Mesothelial cell of epicardium (in vitro differentiated cells): ENCODE measurements at places on chromosomes 12 and 14.
A peak's percentile ranks its signal among the peaks of the same experiment; 100 is the strongest.

GRCh38 chr14:37411079-37411735 is 183.8 kb downstream of the FOXA1 start:
- DNase-seq, result no peak

- DNase-seq, result no peak
These were observed 218.3 kb upstream of the CNTN1 start for GRCh38 chr12:40473962-40474361.

DNA sequence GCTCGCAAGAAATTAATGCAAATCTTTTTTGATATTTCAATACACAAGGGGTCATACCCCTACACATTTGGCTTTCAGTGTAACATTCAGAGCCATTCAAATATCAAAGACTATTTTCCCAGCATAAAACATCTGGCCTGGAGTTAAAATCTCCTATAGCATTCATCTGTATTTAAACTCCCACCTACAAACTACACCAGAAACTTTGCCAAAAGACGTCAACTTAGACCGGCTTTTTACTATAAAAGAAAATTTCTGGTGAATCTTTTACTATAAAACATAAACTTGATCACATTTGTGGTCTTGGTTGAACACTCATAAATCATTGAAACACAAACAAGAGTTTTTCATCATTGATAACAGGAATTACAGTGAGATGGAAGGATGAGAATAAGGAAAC is 473.3 kb upstream of the DCN start:
- DNase-seq, result no peak

- no peak for DNase-seq
These were observed at the start of gene PROX2 for GRCh38 chr14:74875941-74876913. TSS of gene PROX2 (minus strand) at chr14:74876145. CDS start at chr14:74863834, 12,311 bp downstream.

DNA sequence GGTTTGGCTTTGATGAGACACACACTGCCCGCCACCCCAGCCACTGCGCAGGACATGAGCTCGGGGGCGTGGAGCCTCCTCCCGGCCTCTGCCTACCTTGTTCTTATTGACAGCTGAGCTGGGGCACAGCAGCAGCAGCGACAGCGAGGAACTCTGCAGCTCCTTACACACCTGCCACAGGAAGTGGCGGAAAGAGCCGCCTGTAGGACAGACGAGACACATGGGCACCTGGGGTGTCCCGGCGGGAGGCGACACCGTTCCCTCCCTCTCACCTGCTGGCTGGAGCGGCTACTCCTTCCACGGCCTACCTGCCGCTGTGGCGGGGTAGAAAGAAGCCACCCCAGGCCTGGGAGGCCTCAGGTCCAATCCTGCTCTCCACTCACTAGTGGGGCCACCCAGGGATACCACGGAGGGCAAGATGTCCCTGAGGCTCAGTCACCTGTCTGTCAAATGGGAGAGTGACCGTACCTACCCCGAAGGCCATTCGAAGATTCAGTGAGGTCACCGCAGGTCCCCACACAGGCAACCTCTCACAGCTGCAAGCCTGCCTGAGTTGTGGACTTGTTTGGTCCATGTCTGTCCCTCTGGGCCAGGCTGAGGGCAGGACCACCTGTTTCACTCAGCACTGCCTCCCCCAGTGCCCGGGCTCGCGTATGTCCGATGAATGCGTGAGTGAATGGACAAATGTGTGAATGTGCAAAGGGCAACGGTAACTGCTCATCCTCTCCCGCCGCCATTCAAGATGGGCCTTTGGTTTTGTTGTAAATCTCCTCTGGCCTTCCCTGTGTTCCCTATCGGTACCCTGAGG is 42.6 kb downstream of the TRAFD1 start:
- no peak for DNase-seq

DNA sequence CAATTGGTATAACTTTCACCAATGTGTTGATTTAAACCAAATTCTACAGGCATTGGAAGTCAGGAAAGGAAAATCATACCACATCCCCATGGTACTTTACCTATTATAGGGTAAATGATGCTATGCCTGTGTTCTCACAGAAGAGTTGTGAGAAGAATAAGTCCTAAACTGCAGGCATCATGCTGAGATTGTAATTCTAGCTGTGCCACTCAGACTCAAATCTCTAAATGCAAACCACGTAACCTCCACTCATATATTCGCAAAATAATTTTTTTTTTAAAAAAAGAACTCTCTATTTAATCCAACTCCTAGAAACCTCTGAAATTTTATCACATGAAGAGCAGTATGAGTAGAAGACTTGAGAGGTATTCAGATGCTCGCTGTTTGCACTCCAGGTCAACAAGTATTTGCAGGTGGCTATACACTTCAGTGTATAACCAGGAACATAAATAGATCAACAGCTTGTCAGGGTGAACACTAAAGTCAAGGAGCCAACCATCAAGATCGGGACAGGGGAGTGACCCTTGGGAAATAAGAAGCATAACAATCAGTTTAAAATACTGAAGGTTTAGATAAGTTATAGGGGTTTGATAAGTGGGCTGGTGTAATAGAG is 110.1 kb downstream of the SLC25A21 start:
- DNase-seq, result no peak

DNA sequence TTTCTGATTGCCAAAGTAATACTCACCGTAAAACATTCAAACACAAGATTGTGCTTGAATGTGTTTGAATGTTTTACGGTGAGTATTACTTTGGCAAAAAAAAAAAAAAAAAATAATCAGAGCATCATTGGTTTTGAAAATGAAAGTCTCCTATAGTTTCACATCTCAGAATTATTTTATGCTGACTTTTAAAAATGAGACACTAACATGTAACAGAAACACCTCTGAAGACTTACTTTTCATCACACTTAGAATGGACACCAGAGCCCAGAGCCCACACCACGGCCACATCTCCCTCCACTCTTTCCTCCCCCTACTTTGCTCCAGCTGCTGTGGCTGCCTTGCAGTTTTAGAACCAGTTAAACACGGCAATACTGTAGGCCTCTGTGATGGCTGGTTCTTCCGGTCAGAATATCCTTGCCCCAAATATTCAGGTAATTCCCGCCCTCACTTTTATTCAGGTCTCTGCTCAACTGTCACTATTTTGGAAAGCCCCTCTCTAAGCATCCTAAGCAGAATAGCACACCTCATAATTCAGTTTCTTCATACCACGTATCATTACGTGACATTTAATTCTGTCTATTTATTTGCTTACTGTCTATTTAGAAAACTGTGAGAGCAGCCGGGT is 138.9 kb upstream of the MAX start:
- no peak for DNase-seq

DNA sequence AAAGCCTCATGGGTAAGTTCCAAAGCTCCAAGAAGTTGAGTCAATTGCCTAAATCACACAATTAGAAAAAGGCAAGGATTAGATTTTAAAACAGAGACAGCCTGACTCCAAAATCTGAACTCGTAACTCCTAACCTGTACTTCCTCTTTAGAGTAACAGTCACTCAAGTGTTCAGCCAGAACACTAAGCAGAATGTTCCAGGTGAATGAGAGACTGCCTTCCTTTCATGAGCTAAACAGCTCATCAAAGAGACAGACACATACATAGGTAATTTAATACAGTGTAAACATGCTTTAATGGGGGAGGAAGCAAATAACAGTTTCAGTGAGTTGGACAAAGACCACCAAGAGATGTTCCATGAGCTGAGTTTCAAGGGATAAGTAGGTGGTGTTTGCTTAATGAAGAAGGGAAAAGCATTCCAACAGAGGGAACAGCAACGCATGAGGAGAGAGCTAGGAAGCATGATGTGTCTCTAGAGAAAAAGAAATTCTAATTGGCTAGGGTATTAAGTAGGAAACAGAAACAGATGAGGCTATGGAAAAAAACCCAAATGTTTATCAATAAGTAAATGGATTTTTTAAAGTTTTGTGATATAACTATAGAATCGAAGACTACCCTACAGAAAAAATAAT is 403.9 kb downstream of the MED13L start:
- no peak for DNase-seq

DNA sequence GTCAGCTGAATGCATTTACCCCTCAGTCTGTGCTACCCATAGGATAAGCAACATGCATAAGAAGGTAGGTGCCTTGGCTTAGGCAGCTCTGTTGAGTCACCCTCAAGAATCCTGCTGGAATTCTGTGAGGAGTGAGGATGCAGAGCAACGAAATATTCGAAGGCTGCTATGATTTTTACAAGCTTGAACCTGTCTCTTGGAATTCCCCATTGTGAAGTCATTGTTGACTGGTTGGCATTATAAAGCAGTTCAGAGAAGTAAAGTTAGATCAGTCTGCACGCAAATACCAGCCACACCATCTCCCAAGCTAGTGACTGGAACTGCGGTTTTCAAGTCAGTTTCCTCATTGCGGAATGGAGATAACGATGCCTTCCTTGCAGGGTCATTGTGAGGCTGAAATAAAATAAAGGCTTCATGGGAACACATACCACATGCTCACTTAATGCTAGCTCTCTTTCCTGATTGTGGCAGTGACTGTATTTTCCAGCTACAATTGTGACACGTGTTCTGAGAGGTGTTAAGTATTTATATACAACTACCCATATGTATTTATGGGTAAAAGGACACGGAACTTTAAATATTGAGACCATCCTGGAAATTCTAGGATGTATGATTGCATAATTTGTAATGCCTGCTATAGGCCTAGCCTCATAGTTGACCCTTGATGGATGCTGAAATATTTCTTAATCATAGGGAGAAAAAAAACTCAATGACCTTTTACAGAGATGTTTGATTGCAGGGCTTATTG is 96.7 kb downstream of the ETV6 start:
- DNase-seq, result no peak

DNA sequence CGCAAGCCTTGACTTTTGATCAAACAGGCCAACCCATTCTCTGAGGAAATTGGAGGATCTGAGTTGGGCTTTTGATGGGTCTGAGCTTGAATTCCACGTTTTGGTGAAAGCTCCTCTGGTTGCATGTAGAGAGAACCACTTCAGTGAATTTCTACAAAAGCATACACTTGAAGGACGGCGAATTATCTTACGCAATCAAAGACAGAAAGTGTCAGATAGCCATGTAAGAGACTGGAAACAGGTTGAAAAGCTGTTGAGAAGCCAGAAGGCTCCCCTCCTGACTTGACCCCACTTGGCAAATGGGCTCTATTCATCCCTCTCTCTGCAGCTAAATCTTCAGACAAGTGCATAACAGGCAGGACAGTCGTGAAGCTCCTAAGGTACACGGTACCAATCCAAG is 809.1 kb downstream of the BCL11B start:
- DNase-seq, result no peak

DNA sequence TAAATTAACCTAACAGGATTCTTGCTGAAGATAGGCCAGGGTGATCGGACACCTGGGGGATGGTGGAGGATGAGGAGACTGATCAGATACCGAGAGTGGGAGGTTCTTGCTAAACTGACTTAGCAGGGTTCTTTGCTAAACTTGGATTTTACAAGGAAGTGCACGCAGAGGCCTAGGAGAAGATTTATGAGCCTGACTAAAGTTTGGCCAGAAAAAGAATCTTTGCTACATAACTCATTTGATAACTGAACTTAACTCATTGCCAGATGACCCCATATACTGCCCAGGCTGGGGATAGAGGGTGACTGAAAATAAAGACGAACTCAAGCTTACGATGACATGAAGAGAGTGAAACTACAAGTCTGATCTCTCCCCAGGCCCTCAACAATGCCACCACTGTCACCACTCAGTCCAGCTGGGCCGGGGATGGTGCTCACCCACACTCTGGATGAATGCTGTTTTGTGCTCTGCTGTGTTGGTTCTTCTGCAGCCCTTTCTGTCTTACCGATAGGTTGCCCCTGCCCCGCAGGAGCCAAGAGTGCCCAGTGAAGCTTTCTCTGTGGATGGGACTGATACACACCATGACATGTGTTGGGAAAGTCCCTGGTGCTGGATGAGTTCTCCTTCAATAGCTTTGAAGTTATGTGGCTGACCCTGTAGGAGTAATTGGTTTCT is 29.0 kb downstream of the PPFIBP1 start:
- DNase-seq, result no peak

GRCh38 chr12:38501991-38502390 is 185.4 kb downstream of the ALG10B start:
- DNase-seq, result no peak

GRCh38 chr12:92297405-92297804 is 151.8 kb upstream of the BTG1 start:
- DNase-seq, result no peak

- DNase-seq, result no peak
These were observed 27.7 kb upstream of the MYL2 start for GRCh38 chr12:110948041-110948440.

DNA sequence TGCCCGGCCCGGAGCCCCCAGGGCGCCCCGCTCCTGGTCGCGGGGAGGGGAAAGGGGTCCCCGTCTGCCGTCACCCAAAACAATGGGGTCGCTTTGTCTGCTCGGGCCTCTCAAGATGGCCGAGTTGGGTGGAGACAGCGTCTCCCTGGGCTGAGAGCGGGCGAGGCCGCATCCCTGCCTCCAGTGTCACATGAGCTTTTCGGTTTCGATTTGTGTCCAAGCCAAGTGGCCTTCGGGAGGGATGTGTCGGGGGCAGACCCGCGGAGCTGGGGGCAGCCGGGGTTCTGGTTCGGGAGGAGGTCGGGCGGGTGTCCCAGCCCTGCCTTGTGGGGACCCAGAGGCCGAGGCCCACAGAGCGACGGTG is 790 bp downstream of the DYNC1H1 start:
- peak; percentile 62 for DNase-seq

- DNase-seq, result no peak
These were observed 218.9 kb upstream of the TMTC1 start for GRCh38 chr12:30002677-30003076.
